ENCODE measurements at places on chromosomes 13 and 19.

DNA sequence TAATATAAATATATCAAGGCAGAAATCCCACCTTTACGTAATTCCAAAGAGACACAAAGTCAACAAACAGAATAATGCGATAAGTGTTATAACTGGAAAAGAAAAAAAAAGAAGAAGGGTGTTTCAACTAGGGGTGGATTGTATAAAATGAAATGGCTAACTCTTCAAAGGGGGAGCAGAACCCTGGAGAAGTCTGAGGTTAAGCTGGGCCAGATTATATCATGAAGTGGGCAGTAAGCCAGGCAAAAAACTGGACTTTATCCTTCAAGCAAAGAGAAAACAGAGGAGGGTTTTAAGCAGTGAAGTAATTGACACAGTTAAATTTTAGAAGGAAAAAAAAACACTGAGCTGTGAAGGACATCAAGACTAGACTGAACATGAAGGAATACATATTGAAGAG lies 41.9 kb downstream of the TBC1D4 start:
- DNase-seq, result no peak

- no peak for DNase-seq
Measured at GRCh38 chr13:46475541-46475991, 77.4 kb upstream of the LRCH1 start.

DNA sequence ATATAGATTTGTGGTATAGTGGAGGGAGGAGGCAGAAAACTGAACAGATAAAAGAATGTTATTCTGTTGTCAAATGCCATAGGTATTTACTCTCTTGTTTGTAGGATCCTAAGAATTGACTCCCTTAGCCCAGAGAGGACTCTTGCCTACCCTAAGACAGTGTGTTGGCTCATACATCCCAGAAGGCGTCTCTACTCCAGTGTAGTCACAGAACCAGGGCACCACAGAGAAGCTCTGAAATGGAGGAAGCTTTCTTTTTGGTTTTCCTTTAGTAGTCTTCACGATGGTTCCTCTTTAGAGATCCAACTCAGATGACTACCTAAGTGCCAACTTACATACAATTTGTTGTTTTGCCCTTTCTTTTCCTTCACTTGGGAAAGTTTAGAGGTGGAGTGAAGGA lies 14.0 kb downstream of the GPR183 start:
- DNase-seq, result no peak

- DNase-seq, result no peak
Measured at GRCh38 chr19:1285737-1286360, at the start of gene EFNA2. TSS of gene EFNA2 (plus strand) at chr19:1285873. CDS start at chr19:1286169, 296 bp downstream.

GRCh38 chr13:31929031-31929770 lies 102.4 kb upstream of the FRY start:
- no peak for DNase-seq

DNA sequence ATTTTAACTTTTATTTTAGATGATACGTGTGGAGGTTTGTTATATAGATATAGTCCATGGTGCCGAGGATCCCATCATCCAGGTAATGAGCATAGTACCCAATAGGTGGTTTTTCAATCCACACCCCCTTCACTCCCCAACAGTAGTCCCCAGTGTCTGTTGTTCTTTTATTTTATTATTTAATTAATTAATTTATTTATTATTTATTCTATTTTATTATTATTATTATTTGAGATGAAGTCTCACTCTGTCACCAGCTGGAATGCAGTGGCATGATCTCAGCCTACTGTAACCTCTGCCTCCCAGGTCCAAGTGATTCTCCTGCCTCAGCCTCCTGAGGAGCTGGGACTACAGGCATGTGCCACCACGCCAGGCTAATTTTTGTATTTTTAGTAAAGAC lies 2086.2 kb downstream of the PCDH9 start:
- DNase-seq, result no peak

DNA sequence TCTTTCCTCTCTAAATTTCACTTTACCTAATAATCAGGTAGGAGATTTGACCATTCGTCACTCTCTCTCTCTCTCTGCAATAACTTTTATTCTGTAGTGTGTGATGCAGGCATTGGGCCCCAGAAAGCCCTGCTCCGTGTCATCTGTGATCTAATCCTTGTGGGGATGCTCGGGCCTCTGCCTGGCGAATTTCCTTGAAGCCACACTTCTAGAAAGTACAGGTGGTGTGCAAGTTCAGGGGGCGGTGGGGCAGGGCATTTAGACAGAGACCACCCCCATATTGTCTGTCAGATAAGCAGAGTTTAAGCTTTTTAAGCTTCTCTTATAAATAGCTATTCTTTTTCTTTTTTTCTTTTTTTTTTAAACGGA lies 53.4 kb upstream of the GPR12 start:
- DNase-seq, result no peak

DNA sequence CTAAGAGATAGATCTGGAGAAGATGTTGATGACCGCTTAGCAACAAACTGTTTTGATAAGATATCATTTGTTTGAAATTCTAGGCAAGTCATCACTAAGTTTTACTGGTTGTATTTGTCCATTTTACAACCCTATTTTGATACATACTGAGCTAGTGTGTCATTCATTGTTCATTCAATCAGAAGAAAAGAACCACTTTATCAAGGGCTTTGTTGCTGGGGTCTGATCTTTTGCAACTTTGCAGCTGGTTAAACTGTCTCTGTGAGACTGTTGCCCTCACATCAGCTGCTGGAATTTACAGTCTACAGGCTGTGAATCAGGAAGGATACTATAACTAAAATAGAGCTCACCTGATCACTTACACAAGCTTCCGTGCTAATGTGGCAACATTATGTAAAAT lies 290.5 kb downstream of the RFC3 start:
- DNase-seq, result no peak

DNA sequence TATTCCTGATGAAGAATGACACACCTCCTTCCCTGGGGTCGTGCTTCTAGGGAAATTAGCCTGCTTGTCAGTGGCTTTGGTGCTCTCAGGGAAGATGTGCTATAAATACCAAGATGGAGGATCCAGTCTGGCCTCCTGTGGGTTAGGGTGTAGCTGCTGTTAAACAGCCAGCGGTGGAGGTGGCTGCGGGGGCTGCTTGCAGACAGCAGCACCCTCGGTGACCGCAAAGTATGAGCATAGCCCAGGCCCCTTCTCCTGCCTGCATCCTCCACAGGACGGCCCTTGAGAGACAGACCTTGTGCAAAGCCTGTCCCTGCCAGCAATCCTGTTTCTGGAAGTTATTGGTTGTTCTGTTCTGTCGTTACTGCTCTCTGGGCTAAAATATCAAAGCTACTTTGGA lies 11.4 kb downstream of the VSTM2B start:
- no peak for DNase-seq

DNA sequence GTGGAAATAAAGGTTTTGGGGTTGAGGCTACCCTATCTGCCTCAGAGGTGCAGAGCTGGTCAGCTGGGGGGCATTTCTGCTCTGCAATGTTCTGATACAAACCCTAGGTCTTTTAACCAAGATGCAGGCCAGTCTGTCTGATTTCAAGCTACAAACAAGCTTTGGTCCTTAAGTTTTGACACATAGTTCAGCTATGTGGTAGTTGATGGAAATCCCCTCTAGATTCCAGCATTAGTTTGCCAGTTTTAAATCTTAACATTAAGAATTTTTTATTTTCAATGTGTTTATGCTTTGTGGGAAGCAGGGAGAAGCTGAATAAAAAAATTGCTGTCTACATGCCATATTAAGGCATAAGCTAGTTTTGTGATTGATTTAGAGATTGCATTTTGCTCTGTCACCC lies 225.7 kb downstream of the LMO7 start:
- no peak for DNase-seq

DNA sequence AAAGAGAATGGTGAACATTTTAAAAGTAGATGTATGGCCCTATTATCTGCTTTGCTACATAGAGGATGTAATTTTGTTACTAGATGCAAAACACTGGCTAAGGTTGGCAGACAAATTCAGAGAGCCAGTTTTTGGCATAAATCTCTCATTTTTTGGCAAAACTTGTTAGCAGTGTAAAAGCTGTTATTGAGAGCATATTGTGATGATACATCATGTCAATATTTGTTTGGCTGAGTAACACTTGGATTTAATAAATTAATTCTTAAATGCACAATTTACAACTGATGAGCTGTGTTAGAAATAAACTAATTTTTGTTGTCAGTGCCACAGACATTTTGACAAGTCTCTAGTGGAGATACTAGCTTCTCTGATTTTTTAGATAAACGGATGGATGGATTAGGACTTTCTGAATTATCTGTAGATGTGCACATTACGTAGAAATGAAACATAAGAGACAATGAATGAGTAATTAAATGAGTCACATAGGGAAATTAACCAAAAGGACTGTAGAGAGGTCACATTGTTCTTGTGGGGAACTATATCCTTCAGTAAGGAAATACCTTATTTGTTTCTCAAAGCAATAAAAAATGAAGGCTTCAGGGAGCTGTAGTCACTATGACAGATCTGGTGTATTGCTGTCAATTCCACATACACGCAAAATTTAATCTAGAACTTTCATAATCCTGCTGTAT lies 17.4 kb downstream of the UFM1 start:
- no peak for DNase-seq

DNA sequence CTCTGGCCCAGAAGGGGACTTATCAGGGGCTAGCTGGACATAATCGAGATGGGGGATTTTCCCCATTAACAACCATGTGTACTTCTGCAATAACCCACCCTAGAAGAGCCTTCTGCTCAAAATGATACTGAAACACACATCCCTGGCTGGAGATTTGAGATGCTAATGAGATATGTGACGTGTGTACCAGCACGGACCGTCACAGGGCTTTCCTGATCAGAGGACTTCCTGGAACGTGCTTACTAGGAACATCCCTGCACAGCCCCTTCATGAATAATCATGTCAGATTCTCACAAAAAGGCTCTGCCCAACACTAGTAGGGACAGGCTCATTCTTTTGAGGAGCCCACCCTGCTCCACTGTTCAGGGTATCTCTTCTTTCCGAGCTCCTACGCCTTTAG lies 6.5 kb upstream of the ERVV-1 start:
- DNase-seq, result no peak

- no peak for DNase-seq
Measured at GRCh38 chr13:103788061-103788652, 721.9 kb upstream of the SLC10A2 start.

Measured in thoracic aorta (tissue), 2 donors.